Breast epithelium (tissue), 4 donors: ENCODE measurements at places on chromosomes 11 and 22. TPM values are rescaled to one million over a fixed set of nuclear protein-coding genes. Genes with fewer than 3 reads are reported as not detected.

DNA sequence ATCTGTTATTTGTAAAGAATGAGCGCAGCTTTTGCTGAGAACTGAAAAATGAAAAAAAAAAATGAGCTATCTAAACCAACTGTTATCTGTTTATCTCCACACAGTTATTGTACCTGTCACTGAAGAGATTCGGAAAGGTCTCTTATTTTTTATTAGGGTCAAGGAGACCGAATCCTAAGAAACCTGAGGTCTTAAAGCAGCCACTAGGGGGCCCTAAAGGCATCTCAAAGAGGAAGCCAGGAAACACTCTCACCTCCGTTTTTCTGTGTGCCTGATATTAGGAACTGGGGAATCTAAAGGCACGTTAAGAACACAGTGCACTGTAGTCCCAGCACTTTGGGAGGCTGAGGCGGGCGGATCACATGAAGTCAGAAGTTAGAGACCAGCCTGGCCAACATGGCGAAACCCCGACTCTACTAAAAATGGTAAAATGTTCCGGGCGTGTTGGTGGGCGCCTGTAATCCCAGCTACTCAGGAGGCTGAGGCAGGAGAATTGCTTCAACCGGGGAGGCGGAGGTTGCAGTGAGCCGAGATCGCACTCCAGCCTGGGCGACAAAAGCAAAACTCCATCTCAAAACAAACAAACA, 3.5 kb upstream of the LARGE1 start:
- DNase-seq, result no peak

GRCh38 chr11:112620621-112621394, 340.4 kb upstream of the NCAM1 start:
- no peak for DNase-seq

DNA sequence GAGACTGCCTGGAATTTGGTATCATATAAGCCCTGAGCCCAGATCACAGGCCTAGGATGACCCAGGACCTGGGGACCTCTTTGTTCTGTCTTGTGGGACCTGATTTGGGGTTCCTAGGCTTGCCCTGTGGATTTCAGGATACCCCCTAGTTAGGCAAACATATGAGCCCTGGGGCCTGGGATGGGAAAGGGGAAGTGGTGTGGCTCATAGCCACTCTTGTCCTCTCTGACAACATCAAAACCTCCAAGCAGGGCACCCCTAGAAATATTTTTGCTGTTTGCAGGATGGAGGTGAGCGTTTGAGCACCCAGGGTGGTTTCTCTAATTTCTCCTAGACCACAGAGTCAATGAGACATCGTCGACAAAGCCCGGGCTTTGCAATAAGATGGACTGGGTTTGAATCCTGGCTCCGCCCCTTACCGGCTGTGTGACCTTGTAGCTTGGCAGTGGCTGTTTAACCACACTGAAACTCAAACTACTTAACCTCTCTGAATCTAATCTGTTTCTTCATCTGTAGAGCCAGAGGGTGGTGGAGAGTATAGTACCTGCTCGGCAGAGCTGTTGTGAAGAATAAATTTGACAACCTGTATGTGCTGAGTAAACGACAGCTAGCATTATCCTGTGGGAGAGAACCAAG, 5.3 kb upstream of the LRRC10B start:
- no peak for DNase-seq

DNA sequence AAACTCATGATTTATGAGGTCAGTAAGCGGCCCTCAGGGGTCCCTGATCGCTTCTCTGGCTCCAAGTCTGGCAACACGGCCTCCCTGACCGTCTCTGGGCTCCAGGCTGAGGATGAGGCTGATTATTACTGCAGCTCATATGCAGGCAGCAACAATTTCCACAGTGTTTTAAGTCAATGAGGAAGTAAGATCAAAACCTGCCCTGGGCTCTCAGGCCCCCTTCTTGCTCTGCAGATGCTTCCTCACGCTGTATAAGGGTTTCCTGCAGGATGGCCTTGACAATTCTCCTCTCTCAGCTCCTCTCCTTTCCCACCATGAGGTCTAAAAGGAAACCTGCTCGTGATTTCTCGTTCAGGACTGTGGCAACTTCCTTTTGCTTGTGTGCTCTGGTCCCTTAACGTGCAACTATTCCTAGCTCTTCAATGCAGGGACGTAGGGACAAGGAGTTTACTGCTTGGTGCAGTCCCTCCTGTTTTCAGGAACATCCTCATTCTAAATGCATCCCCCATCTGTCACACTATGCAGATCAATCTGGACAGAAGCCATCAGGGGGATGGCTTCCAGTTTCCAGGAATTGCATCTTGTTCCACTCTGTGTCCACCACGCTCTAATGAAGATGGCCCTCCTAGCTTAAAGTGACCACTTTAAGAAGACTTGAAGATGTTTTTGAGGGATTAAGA, 64.3 kb upstream of the IGLL5 start:
- DNase-seq, result no peak

- DNase-seq, result no peak
Measured at GRCh38 chr11:74139151-74139918, 31.5 kb downstream of the C2CD3 start.

- no peak for DNase-seq
Measured at GRCh38 chr11:92460213-92460612, 235.6 kb downstream of the FAT3 start.

GRCh38 chr11:44335052-44335760, 25.3 kb upstream of the ALX4 start:
- DNase-seq, result no peak

DNA sequence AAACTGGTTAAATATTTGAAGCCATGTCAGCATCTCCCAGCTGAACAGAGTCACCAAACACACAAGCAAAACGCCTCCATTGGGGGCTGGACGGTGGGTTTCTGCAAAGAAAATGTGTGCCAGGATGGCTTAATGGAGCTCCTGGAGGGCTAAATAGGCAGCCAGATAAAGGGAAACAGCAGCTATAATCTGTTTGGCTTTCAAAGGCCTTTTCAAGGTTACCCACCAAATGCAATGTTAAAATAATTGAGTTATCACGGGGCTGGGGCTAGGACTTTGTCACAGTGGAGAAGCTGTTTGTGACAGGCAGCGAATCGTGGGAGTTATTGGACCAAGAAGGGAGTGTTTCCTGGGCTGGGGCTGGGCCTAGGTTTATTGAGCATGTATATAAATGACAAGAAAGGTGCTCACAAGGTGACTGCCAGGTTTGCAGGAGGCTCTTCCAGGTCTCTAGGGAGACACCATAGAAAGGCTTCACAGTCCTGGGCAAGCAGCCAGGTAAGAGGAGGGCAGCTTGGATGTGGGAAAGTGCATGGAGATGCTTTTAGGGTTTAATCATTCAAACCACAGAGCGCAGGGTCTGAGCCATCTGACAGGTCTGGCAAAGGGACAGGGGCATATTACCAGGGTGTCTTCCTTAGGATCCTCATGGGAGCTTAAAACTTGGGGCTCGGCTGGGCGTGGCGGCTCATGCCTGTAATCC, 28.3 kb downstream of the GRIK4 start:
- no peak for DNase-seq

Gene TIMM8B
- 40.5 TPM for total RNA-seq

- DNase-seq, result no peak
Measured at GRCh38 chr22:37387793-37388192, 39.5 kb downstream of the ELFN2 start.

Gene TBX10
- not detected for total RNA-seq

DNA sequence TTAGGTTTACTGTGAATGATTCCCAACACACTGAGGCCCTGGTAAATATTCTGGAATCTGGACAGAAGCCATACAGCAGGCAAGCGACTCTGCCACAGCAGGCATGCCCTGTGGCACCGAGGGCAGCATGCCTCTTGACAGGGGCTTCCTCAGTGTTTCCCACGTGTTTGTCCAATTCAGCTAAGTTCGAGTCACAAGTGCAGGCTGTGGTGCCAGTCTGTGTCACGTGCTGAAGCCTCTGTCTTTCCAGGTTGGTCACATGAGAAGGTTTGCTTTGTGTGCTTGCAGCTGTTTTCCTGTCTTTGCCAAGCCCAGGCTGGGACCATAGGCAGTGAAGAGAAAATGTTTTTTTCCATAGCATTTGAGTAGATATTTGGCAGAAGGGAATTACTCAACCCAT, 2.4 kb upstream of the PPFIBP2 start:
- DNase-seq, result peak; percentile 61

Gene TUBA8
- total RNA-seq, result 14.7 TPM
